ENCODE measurements at places on chromosomes 12 and 14.
A peak's percentile ranks its signal among the peaks of the same experiment; 100 is the strongest.

GRCh38 chr14:62691647-62692489, 353.4 kb downstream of the KCNH5 start:
- DNase-seq, result peak; percentile 39

GRCh38 chr14:39005044-39005880, 97.8 kb downstream of the SEC23A start:
- DNase-seq, result no peak

- DNase-seq, result no peak
These were observed 107.1 kb downstream of the SMOC1 start for GRCh38 chr14:69986336-69986735.

GRCh38 chr12:3753544-3754284, 805 bp upstream of the CRACR2A start:
- no peak for DNase-seq

DNA sequence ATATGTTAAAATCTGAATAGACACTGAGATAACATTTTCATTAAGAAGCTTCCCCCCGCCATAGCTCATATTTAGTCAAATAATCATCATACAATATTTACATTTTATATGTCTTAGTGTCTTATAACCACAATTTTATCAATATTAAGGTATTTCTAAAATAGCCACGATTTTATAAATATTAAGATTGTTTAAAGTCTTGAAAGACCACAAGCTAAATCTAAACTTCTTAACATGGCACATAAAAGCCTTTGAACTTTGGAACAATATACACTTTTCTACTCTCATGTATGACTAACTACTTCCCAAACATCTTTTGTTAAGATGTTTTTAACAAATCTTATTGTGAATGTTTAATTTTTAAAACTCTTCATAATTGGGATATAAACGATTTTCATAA, 6.5 kb downstream of the USP44 start:
- no peak for DNase-seq

DNA sequence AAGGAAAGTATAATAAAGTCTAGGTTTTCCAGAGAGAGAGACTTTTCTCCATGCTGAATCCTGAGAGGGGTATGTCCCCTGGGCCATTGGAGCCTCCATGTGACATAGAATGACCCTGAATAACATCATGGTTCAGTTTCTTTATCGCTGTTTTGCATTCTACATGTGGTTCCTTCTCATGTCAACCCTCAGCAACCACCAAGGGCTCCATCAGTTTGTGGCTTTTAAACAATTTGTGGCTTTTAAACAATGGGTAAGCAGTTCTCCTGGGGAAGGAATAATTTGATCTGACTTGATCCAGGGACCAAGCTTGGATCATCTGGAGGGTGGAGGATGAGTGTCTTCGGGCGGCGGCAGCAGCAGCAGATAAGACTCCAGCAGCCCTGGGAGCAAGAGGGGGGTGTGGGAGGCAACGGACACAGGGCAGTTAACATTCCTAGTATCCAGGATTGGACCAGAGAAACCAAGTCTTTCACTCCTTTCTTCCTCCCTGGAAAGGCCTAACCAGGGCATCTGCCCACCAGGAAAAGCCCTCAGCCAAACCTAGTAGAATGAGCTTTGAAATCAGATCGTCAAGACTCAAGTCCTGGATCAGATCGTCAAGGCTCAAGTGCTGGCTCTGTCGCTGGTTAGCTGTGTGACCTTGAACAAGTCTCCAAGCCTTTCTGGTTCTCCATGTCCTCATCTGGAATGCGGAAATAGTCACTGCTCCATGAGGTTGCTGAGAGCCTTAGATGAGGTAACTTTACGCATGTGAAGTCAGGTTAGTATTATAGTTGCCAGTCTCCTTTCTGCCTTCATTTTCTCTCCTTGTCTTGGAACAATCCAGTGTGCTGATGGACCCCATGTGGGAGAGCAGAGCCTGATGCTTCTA, 27.8 kb upstream of the FAM222A start:
- no peak for DNase-seq

DNA sequence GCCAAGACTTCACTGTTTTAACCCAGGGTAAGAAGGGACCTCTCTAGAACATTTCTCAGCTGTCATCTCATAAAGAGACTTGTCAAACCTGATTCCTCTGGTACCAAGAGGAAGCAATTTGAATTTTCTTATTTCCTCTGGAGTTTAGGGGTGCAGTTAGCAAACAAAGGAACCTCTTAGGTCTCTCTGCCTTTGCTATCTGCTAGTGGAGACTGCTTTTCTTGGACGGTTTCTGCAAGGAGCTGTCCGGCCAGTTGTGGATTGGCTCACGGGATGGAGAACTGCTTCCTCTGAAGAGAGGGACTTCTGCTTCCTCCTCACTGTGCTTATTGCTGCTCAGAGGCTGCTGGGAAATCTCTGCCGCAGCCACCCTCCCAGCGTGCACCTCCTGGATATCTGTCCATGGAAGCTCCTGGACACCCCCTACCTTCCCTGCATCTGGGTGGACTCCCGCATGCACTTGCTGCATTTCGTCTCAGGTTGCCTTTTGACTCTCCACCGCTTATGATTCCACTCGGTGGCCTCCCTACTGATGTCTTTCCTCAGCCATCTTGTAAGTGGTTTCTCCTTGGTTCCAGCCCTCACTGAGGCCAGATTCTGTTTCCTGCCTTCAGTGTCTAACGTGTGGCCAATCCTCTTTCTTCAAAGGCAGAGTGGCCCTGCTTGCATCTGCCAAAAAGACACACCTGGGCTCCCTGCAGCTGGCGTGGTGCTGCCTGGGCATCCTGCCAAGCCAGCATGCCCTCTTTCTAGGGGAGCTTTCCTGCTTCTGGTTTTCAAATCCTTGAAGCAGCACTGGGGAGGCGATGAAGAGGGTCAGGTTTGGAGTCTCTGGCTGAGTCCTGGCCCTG, 187.3 kb downstream of the CHST11 start:
- peak; percentile 73 for DNase-seq

DNA sequence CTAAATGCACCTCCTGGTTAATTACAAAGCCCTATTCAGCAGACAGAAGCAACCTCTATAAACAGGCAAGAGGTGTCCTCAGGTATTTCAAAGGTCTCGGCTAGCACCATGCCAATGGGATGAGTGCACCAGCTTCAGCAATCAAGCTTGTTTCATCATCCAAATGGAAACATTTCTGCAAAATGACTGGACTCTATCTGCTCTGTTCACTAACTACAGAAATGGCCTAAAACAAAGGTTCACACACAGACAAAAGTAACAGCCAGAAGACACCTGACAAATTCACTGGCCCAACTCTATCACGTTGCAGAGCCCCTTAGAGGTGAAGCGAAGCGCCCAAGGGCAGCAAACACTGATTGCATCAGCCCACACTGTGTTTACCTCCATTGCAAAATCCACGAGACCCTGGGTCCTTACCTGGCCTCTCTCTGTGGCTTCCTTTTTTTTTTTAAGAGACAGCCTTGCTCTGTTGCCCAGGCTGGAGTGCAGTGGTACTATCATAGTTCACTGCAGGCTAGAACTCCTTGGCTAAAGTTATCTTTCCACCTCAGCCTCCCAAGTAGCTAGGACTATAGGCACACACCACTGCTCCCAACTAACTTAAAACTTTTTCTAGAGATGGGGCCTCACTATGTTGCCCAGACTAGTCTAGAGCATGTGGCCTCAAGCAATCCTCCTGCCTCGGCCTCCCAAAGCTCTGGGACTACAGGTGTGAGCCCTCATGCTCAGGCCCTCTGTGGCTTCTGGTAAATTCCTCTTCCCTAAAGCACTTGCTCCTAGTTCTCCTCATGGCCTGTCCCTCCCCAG, 8.5 kb upstream of the SYNE3 start:
- DNase-seq, result no peak

DNA sequence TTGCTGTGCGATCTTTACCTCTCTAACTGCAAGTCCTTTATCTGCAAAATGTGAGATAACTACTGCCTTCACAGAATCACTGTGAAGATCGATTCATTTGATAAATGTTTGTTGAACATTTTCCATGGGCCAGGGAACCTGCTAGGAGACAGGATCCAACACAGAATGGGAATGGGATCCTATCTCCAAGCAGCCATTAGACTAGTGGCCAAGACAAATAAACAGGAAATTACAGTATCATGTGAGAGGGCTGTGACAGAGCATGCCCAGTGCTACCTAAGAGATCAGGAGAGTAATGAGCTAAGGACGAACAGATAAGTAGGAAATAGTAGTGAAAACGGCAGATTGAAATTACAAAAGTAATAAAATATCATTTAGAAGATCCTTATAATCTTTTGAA, 105.7 kb downstream of the GRIN2B start:
- no peak for DNase-seq

DNA sequence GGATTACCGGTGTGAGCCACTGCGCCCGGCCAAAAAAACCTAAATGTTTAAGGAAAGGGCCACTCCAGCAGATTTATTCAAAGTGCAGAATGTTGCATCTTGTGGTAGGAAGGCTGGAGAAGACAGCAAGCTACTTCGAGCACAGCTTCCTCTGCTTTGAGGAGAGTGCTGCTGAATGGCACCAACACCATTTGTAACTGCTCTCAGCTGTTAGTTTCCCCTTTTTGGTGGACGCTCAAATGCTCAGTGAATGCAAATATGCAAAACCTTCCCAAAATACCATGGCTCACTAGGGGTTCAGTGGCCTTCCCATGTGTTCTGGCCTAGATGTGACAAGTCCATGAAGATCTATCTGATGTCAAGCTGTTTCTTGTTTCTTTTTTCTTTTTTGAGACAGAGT, 2.9 kb upstream of the TDRD9 start:
- DNase-seq, result no peak

DNA sequence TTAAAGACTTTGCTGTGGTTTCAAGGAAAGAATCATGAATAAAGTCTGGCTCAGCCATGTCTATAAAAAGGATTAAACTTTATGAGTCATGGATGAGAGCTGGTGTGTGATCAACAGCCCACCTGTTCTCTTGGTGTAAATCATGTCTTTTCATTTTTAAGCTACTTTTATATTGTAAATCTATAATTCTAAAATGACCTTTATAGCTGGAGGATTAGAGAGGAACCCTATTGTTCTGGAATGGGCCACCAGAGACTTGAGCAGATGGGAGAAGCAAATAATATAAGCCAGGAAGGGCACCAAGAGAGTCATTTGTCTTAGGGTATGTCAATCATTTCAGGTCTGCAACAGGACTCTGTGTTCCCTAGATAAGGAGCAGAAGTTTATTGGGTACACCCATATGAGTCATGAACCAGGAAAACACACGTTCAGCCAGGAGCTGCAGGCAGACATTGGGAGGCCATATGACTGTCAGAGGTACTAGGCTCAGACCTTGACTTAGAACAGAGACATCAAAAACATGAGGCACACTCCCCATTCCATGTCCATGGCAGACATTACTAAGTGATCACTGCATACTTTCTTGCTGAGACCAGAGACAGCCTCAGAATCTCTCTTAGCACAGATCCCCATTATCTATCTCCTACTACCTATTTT, 49.3 kb downstream of the NDUFA12 start:
- DNase-seq, result no peak

GRCh38 chr12:53977596-53978445, 3.1 kb upstream of the HOTAIR start:
- DNase-seq, result no peak

DNA sequence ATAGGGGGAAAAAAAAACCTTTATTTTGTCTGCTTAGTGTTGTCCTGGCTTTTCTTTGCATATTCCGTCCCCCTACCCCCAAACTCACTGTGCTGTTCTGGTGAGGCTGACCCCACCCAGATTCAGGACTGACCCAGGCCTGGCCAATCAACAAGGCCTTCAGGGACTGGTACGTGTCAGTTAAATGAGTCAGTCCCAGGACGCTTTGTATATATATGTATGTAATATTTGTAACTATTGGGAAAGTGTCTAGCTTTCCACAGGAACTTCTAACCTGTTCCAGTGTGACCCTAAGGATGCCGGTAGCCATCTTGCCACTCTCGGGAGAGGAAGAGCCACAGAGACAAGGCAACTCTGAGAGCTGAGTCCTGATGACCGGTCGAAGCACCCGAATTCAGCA, 107.4 kb downstream of the VCPKMT start:
- DNase-seq, result no peak

DNA sequence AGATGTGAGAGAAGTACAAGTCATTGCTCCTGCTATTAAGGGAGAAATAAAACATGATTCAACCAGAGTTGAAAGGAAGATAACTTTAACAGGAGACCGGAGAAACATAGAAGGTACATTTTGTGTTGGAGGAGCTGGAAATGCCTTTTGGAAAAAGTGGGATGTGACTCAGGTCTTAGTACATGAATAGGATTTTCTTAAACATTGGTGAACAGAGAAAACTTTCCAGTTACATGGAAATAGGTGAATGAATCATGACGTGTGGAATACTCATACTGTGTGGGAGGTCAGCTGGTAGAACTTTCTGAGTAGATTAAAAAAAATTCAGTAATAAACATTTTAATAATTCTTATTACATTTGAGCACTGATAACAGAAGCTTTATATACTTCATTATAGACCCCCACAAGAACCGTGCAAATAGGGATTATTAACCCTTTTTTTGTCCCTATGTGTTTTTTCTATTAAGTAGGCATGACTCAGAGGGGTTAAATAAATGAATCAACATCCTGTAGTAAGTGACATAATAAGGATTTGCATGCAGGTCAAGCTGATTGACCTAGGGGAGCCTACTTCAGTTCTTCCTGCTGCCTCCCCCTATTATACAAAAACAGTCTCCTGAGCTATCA, 710.5 kb downstream of the NOVA1 start:
- no peak for DNase-seq

DNA sequence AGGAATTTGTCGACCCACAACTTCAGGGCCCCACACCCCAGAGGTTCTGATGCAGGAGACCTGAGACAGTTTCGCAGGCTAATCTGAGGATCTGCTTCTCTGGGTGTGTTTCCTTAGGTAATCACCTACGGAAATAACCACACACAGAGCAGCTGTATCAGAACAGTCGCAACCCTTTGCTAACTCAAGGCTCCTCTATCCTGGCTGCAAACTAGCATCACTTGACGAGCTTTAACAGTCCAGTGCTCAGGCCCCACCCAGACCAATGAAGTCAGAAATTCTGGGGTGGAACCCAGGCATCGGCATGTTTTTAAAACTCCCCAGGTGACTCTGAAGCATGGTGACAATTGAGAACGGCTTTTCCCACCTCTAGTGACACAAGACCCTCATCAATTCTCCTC, 20.7 kb downstream of the SLC7A7 start:
- no peak for DNase-seq

DNA sequence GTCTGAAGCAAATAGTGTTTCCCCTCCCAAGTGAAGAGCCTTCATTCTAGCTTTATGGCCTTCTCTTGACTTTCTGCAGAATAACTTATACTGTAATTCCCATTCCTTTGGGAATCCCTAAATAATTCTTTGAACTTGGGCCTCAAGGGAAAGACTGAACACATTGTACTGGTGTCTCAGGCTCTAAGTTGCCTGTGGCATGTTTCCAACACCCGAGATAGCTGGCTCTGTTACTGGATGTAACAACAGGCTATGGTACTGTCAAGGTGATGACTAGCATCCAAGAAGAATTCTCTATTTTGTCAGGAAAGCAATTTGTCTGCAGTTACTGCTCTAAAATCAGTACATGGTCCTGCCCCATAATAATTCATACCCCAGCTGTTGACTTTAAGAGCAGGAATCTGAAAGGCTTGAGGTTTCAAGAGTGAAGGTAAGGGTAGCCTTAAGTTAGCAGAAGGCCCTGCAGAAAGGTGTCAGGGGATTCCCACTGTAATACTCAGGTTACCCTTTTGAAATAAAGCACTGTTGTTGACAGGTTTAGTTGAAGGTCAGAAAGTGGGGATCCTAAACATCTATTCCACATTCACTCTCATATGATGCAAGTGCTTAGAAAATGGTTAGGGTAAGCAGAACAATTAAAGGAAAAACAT, 5.2 kb downstream of the GPX2 start:
- DNase-seq, result no peak
